ENCODE measurements at places on chromosomes 16 and 17. TPM values are rescaled to one million over a fixed set of nuclear protein-coding genes. Genes with fewer than 3 reads are reported as not detected.

- no peak for DNase-seq
Observed at GRCh38 chr17:76433693-76434092, 19.3 kb downstream of the UBE2O start.

DNA sequence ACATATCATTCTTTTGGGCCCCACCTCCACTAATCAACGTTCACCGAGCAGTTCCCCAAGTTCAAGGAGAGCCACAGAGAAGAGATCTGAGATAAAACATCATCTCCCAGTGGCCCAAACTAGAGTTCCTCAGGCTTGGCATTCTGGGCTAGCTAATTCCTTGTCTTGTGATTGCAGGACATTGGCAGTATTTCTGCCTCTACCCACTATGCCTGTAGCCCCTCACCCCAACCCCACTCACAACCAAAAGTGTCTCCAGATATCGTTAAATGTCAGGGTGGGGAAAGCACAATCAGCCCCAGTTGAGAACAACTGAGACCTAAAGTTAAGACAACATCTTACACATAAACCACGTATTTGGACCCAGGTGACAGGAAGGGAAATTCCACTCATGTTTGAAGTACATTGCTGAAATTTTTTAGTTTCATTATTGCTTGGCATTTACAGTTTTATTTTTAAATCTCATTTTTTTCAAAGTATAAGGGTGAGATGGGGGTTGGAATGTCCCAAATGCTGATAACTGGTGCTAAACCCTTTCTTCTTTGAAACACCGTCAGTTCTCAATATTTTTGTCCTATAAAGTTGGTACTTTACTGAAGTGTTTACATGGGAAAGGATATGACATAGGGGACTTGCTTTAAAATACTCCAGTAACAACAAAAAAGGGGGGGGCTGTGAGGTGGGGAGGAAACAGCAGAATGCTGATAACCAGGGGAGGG lies 13.6 kb downstream of the ZC3H7A start:
- DNase-seq: peak; percentile 84

DNA sequence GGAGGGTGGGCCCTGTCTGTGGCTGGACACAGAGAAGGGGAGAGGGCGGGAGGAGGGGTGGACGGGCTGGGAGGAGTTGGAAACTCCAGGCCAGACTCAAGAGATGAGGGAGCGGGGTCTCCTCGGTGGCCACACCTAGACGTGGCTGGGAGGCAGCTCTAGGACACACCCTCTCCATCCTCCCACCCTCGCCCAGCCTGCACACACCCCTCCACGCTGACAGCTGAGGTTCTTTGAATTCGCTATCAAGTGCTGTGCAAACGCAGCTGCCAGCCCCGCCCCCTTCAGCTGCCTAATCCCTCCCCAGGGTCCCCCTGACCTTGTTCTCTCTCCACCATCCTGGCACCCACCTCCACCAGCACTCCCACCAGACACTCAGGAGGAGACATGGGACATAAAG lies 48.7 kb downstream of the DNAH17 start:
- no peak for DNase-seq

DNA sequence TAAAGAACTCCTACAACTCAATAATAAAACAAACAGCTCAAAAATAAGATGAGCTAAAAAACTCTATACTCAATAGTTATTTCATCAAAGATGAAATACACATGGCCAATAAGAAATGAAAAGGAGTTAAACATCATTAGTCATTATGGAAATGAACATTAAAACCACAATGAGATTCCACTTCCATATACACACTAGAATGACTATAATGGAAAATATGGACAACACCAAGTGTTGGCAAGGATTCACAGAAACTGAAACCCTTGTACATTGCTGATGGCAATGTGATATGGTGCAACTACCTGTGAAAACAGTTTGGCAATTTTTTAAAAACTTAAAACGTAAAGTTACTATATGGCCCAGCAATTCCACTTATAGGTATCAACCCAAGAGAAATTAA lies 91.4 kb downstream of the GRIN2A start:
- DNase-seq: no peak

- peak; percentile 2 for DNase-seq
Observed at GRCh38 chr17:30278032-30278431, 13.7 kb downstream of the BLMH start.

GRCh38 chr17:42674755-42675347 lies 1.9 kb downstream of the PLEKHH3 start:
- no peak for DNase-seq

- DNase-seq: no peak
Observed at GRCh38 chr17:41230094-41230493, 2.2 kb upstream of the KRTAP9-3 start.

DNA sequence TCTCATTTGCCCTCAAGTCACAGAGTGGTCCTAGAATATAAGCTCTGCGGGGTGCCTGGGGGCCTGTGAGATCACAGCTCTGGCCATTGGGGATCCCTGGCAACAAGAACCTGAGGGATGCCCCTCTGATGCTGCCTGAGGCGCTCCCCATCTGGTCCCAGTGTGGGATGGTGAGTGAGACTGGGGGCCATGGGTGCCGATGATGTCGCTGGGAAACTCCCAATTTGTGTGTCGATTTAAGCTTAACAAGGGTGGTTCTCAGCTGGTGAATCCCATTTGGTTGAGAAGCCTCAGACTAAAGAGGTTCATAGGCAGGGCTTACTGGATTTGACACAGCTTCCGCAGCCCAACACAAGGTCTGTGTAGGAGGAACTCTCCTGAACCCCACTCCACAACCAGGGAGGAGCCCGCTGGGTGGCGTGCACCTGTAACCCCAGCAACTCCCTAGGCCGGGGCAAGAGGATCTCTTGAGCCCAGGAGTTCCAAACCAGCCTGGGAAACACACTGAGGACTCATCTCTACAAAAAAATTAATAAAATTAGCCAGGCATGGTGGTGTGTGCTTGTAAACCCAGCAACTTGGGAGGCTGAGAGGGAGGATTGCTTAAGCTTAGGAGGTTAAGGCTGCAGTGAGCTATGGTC lies 63.7 kb upstream of the SIAH1 start:
- no peak for DNase-seq

DNA sequence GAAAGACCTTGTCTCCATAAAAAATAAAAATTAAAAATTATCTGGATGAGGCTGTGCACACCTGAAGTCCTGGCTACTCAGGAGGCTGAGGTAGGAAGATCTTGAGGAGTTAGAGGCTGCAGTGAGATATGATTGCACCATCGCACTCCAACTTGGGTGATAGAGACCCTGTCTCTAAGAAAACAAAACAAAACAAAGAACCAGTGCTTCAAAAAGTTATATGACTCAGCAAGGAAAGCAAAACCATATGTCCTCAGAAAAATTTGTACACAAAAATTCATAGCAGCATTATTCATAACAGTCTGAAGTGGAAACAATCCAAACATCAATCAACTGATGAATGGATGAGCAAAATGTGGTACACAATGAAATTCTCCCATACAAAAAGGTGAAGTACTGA lies 48.9 kb downstream of the SLFN5 start:
- DNase-seq: no peak

DNA sequence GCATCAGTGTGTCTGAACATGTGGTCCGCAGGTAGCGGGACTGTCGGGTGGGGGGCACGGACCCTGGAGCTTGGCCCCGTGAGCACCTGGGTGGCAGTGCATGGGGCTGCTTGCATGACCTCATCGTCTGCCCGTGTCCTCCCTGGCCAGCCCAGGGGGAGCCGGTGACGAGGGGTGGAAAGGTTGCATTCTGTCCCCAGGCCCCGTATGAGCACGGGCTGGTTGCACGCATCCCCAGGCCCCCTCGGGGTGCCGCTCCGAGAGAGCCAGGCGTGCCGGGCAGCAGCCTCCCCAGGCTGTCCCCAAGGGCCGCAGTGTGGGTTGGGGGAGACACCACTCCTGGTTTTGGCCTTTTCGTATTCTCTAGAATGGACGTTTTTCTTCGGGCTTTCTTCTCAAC lies 29.9 kb downstream of the TSC2 start:
- no peak for DNase-seq

SOX8 gene
- total RNA-seq: 3.1 TPM

CBX2 gene
- total RNA-seq: 0.44 TPM

MYH11 gene
- not detected for total RNA-seq

UMOD gene
- not detected for total RNA-seq

ZNF830 gene
- 44.0 TPM for total RNA-seq
